ENCODE measurements at places on chromosomes 16 and 17.
A peak's percentile ranks its signal among the peaks of the same experiment; 100 is the strongest.

GRCh38 chr17:59047616-59048015, 59.1 kb downstream of the TRIM37 start:
- DNase-seq, result no peak

- DNase-seq, result no peak
Measured at GRCh38 chr16:86517652-86518258, 7.4 kb downstream of the FOXF1 start.

GRCh38 chr17:12655936-12656335, 9.8 kb upstream of the MYOCD start:
- DNase-seq, result no peak

GRCh38 chr17:68356520-68356919, 65.2 kb downstream of the ARSG start:
- DNase-seq, result no peak

DNA sequence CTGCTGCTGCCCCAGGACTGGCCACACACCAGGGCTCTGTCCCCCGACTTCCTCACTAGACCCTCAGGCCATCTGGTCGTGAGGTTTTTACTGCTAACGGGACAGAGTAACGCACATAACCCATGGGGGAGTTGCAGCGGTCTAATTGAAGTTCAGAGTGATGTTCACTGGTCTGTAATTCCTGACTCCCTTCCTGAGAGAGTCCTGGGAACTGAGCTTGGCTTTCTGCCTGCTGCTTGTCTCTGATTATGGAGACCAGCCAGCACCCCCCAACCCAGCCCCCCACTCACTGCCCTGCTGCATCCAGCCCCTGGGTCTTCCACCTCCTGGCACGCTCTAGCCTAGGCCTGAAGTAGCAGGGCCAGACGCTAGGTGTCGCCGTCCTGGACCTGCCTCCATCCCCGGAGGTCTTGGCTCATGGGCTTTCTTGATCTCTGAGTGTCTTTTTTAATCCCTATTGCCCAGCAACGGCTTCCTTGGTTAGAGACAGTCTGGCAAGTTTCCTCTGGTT, 192.9 kb downstream of the CCDC182 start:
- DNase-seq, result no peak

- no peak for DNase-seq
Measured at GRCh38 chr16:89525146-89525913, 17.1 kb downstream of the SPG7 start.

GRCh38 chr16:28823291-28823872, 583 bp downstream of the ATXN2L start:
- peak; percentile 47 for DNase-seq

DNA sequence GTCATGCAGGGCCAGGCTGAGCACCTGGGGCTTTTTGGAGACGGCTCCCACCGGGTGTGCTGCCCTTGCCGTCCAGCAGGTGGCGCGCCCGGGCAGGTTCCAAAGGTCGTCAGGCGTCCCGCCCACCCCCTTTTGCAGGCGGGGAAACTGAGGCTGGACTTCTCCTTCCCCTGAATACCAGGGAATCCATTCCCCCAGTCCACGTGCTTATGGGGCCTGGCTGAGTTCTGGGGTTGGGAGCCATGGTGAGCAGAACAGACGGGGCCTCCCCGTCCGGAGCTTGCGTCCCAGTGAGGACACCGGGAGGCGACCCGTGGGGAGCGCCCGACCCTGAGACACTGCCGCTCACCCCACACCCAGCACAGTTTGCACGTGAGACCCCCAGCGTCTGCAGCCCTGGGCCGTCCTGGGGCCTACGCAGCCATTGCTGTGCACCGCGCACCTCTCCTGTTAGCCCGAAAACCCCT, 51.8 kb upstream of the JPH3 start:
- DNase-seq, result peak; percentile 43

DNA sequence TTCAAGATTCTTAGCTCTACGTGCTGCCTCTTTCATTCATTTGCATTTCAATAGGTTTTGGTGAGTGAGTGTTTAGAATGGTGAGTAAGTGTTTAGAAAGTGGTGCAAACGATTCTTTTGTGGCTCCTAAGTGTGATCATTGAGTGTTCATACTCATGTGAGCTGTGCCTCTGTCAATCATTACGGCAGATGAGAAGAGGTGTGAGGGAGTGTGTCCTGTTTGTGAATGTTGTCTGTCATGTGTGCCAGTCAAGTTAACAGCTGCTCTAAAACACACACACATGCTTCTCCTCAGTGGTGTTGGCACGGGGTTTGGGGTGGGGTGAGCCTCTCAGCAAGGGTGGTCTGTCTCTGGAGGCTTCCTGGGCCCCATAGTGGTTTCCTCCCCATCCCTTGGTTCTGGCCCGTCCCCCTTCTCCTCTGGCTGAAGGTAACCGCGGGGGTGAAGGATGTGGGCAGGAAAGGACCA, 11.4 kb downstream of the MYL4 start:
- DNase-seq, result no peak

- no peak for DNase-seq
Measured at GRCh38 chr17:32512328-32512727, 25.5 kb downstream of the CDK5R1 start.

DNA sequence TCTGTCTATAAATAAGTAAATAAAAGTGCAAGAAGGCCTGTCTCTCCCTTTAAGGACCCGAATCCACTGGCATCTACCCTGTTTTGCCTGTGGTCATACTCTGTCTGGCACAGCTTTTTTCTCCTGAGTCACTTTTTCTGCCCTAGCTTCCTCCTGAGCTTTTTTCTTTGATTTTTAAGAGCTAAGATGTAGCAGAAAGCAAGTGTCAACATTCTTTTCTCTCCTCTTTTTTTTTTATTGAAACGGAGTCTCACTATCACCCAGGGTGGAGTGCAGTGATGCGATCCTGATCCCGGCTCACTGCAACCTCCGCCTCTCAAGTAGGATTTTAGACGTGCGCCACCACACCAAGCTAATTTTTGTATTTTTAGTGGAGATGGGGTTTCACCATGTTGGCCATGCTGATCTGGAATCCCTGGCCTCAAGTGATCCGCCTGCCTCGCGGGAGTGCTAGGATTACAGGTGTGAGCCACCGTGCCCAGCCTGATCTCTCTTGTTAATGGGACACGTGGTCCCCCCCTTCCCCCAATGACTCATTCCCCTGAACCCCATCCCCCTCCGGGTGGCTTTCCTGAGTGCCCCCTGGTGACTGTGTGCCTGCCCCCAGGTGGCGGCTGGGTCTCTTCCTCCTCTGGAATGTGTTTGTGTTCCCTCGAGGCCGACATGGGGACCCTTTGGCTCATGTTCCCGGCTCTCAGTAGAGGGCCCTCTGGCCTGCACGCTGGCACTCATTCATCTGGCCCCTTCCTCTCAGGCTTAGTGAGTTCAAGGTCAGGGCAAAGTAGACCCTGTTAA, 14.2 kb downstream of the C16orf90 start:
- no peak for DNase-seq

Measured in hematopoietic multipotent progenitor cell treated with erythropoietin and hydrocortisone succinate and interleukin-3 and kit ligand, for 17 days (in vitro differentiated cells).